ENCODE measurements at places on chromosomes 1 and 21.

GRCh38 chr1:60255565-60255964 lies 182.0 kb upstream of the C1orf87 start:
- DNase-seq: no peak

DNA sequence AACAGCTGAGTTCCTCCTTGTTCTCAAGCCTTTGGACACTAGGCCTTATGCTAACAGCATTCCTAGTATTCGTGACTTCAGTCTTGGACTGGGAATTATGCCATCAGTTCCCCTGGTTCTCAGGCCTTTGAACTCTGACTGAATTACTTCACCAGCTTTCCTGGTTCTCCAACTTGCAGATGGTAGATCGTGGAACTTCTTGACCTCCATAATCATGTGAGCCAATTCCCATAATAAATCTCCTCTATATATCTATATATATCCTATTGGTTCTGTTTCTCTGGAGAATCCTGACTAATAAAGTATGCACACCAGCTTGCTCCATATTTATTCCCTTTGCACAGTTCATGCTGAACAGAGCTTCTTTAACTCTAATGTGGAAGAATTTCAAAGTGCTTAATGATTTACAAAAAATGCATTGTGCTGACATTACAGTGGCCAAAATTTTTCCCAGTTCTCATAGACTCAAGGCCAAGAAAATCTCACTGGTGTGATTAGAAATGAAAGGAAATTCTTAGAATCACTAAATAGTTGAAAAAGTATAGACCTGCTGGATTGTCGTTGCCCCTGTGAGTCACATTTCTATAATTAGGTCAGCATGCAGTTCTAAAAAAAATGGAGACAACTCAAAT lies 462.9 kb upstream of the ADAMTS5 start:
- no peak for DNase-seq

DNA sequence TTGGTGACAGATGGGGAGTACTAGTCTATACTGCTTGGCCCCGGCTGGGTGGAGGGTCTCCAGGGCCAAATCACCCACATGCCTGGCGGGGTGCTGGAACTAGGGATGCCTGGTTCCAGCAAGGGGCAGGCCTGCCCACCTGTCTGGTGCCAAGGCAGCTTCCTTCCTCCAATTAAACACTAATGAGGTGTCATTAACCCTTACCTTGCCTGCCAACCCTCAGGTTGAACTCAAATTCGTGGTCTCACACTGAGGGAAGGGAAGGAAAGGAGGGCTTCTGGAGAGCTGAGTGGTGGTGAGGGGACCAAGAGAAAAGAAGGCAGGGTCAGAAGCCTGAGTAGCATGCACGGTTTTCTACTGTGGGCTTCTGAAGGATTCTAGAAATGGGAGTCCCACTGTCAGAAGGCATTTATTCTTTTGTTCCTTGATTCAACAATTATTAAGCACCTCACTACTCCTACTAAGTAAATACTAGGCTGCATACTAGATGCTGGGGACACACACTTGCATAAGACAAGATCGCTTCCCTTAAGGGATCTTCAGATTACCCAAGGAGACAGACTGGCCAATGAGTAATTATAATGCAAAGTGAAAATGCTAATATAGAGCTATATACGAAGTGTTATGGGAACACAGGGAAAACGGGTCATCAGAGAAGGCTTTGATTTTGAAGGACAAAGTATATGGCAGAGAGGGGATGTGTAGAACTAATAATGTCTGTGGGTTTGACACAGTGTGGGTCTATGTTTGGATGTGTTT lies 5.9 kb upstream of the EFNA3 start:
- DNase-seq: no peak

DNA sequence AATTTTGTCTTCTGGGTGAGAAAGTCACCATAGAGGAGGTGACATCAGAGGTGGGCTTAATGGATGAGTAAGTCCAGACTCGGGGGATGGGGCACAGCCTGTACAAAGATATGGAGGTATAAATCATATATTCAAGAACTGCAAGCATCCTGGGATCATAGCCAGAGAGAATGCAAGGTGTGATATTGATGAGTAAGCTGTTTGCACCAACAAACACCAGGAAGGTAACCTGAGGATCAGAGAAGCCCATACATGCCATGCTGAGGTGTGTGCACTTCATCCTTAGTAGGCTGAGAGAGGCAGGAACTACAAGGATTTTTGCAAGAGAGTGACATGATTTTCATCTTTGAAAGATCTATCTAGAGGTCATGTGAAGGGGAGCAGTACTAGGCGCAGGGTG lies 306.4 kb downstream of the HHAT start:
- no peak for DNase-seq

GRCh38 chr1:44505210-44505993 lies 100.3 kb downstream of the RNF220 start:
- DNase-seq: no peak

DNA sequence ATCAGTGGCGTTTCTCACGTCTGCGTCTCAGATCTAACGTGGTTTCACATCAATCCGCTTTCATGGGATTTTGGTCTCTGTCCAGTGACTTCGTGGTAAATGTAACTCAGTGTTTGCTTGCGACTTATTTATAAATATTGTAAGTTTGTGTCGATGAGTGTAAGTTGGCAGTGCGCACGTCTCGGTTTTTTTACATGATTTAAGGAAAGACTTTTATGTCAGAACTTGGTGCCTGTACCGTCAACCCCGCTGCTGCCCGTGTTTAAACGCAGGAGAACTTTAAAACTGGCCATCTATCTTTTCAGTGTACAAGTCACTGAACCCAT lies 1.5 kb downstream of the B3GALT6 start:
- DNase-seq: no peak

- DNase-seq: no peak
Measured at GRCh38 chr1:50970931-50971582, 1.0 kb downstream of the CDKN2C start.

- no peak for DNase-seq
Measured at GRCh38 chr1:76835203-76835602, 32.1 kb upstream of the ST6GALNAC5 start.

DNA sequence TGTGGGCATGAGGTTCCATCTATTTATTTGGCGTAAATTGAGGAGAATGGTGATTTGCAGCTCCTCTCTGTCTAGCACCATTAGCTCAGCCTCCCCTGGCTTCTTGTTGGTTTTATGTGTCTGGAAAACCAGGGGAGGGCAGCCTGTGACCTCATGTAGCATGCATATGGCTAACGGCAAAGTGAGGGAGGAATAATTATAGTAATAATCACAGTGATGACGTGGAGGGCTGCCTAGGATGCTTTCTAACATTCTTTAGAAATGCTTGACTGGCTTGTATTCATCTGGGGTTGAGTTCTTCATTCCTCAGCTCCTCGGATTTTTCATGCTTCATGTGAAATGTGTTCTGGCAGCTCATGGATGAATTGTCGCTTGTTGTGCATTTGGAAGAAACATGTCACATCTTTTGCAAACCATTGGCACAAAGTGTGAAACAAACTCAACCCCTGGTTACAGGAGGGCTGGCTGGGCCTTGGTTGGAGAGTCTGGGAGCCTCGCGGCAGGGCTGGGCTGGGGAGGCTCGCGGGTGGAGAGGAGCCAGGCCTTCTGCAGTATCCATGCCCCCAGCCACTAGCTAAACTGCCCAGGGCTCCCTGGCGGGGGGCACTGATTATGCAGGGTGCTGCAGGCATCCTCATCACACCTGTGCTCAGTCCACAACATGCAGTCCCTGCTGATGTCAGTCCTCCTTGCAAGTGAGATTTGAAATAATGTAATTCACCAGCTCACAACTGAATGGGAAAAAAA lies 149.6 kb downstream of the DISC1 start:
- no peak for DNase-seq

DNA sequence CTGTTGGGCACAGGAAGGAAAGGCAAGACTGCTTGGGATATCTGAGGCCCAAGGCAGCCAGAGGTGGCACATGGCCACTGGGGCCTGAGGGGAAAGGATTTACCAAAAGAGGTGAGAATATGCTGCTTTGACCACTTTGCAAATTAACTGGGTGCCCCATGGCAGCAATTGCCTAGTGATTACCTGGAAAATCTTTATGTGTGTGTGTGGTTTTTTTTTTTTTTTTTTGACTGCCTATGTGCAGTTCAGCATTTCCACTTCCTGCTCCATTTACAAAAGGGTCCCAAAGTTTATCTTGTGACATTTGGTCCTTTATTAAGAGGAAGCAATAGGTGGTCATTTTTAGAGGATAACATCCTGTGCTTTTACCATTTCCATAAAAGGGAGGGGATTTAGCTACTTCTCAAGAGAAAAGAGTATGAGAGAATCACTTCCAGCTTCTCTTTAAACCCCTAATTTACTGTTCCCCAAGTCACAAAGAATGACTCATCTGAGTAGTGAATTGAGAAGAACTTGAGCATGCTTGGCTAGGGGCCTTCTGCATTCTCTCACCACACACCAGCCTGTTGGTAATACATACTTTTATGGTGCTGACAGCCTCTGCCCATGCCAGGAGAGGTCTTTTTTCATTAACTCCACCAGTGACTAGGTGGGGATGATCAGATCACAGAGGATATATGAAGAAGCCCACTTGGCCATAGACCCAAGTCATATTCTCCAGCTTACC lies 52.1 kb downstream of the SYDE2 start:
- DNase-seq: no peak

DNA sequence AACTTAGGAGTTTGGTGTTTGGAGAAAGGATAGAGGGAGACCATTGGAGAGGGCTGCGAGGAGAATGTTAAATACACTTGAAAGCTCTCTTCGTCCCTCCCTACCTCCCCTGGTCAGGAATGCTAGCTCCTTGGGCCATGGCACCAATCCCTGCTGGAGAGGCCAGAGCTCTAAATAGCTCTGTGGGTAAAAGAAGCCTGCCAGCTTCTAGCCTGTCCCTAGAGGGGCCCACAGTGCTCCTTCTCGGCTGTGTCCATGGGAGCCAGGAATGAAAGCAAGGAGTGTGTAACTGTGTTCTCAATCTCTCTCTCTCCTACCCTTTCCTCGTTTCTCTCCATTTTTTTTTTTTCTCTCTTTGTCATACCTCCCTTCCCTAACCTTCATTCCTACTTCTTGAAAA lies at the start of gene CCDC190:
CCDC190 (minus strand) TSS at position 75 of the 400 bp plus-strand sequence. CDS start 1,529 bp downstream, outside the sequence.
- DNase-seq: no peak

DNA sequence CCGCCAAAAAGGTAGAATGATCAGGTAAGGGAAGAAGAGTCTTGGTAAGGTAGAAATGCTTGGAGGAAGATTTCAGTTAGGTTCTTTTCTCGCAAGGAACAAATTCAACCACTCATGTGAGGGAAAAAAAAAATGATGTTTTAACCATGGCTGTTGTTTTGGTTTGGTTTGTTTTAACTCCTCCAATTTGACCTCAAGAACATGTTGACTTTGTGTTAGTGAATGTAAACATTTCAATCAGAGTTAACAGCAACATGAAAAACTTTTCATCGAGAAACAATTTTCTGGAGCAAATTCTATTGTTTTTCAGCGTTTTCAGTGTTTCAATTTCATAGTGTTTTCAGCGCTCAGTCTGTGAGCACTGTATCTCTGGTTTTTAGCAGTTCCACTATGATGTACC lies 49.0 kb upstream of the PROX1 start:
- no peak for DNase-seq

- DNase-seq: no peak
Measured at GRCh38 chr1:222912730-222913129, 97.9 kb downstream of the DISP1 start.

- no peak for DNase-seq
Measured at GRCh38 chr1:105793536-105794146, 1262.8 kb upstream of the PRMT6 start.

DNA sequence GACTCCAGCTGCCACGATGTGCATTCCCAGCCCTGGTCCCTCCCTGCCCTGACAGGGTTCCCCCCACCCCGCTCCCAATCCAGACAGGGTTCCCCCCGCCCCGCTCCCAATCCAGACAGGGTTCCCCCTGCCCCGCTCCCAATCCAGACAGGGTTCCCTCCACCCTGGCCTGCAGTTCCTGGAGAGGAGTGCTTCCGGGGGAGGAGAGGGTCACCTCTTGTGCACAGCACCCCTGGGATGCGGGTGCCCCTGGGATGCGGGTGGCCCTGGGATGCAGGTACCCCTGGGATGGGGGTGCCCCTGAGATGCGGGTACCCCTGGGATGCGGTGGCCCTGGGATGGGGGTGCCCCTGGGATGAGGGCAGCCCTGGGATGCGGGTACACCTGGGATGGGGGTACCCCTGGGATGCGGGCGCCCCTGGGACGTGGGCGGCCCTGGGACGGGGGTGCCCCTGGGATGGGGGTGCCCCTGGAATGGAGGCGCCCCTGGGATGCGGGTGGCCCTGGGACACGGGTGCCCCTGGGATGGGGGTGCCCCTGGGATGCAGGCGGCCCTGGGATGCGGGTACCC lies 36.7 kb upstream of the SLC19A1 start:
- DNase-seq: no peak

DNA sequence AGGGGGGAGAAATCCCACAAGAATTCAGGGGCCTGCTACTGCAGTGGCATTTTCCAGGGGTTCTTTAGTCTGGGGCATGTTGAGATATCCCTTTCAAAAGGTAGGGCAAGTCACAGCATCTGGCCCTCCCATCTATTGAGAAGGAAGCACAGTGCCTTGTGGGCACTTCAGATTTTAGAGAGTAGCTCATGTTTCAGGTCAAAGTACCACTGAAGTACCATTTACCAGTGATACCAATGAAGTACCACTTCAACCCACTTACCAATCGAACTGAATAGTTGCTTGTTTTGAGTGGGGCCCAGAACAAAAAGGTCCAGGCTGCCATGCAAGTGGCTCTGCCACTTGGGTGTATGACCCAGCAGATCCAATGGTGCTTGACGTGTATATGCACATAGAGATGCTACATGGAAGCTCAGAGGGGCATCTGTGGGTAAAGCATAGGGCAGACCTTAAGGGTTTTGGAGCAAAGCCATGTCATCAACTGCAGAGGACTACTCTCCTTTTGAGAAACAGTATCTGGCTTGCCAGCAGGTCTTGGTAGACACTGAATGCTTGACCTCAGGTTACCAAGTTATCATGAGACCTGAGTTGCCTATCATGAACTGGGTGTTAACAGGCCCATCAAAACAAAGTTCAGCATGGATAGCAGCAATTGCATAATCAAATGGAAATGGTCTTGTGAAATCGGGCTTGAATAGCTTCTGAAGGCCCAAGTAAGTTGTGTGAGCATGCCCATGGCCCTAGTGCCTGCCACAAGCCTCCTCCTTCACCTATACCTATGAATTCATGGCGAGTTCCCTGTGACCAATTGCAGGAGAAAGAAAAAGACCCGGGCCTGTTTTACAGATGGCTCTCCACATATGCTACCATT lies 23.5 kb downstream of the PLA2G2D start:
- peak; percentile 52 for DNase-seq

- DNase-seq: no peak
Measured at GRCh38 chr21:40507978-40508377, 339.0 kb downstream of the DSCAM start.

DNA sequence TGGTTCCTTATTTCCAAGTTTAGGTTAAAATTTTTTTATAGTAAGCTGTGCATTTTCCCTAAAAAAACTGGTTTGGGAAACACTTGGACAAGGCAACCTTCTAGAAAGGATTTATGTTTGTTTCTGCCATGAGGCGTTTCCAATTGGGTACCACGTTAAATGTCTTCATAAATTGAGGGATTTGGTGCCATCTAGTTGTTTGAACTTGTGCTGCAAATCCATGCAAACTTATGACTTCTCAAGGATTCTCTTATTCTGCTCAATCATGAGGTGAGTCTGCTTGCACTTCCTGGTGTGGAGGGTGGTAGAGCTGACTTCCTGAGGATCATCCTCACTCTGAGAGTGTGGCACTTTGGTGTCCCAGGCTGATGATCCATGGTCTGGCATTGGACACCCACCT lies 123.3 kb downstream of the PCNX2 start:
- DNase-seq: no peak

GRCh38 chr1:156895927-156896326 lies 2.4 kb downstream of the PEAR1 start:
- no peak for DNase-seq
